Stimulated activated CD4-positive, alpha-beta T cell treated with anti-CD3 and anti-CD28 coated beads, Interleukin-1b, Interleukin-23, amount 100 ng/mL, for 4 hours (primary cell): ENCODE measurements at places on chromosomes 1 and 21.
A peak's percentile ranks its signal among the peaks of the same experiment; 100 is the strongest.

DNA sequence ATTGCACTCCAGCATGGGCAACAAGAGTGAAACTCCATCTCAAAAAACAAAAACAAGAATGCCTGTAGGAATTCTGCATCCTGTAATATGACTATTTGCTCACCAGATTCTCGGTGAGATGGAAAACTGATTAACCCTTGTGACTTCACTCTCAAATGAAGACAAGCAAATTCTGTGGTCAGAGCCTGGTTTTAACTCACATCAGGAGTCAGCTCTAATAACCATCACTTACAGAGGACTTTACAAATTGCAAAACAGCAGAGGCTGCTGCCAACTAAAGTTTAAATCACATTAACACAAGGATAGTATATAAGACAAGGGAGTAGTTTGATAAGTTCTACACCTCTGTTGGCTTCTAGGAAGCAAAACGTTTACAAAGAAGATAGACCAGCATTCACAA, 35.7 kb upstream of the FAM163A start:
- DNase-seq: no peak

GRCh38 chr1:162256287-162256686, 120.4 kb downstream of the SPATA46 start:
- no peak for DNase-seq

- DNase-seq: no peak
Observed at GRCh38 chr21:44405091-44405947, 50.0 kb upstream of the LRRC3 start.

DNA sequence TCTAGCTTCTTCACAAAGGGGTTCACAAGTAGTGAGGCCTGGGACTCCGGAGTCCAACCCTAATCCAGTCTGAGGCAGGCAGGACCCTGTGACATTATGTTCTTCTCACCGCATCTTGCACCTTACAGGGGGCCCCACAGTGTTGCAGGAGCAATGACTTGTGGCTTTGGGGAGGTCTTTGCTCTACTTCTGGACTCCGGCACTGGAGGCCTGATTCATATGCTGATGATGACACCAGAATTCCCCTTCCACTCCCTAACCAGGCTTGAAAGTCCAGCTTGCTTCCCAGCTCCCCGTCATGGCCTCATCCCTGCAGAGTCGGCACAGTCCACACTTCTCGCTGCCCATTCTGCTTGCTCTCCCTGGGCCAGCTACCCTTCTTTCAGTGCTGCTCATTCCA, 96.3 kb upstream of the SLC44A3 start:
- DNase-seq: no peak

DNA sequence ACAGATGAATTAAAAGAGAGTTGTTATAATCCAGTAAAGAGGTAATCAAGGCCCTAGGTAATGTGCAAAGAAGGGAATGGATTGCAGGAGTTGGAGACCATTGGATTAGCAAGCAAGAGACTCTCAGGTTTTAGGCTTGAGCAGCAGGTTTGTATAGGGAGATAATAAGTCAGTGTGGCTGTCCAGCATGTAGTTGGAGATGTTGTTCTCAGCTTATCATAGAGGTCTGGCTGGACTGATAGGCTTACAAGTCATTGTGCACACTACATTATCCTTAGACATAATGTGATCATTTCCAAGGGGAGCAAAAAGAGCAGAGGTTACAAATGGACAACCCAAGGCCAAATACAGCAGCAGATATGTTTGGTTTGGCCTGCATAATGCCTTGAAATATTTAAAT, 45.9 kb upstream of the SAMD13 start:
- DNase-seq: no peak

- no peak for DNase-seq
Observed at GRCh38 chr1:112196008-112196588, 199.9 kb upstream of the CTTNBP2NL start.

- no peak for DNase-seq
Observed at GRCh38 chr1:185812934-185813333, 78.7 kb downstream of the HMCN1 start.

- DNase-seq: no peak
Observed at GRCh38 chr1:83632906-83633305, 366.0 kb downstream of the TTLL7 start.

DNA sequence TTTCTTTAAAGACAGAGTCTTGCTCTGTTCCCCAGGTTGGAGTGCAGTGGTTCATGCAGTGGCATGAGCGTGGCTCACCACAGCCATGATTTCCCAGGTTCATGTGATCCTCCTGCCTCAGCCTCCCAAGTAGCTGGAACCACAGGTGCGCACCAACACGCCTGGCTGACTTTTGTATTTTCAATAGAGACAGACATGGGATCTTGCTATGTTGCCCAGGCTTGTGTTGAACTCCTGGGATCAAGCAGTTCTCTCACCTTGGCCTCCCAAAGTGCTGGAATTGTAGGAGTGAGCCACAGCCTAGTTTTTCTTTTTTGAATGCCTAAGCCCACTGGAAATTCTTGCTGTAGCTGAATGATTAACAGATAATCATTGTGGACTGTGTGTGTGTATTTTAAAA, 113.5 kb downstream of the RPS6KC1 start:
- no peak for DNase-seq

DNA sequence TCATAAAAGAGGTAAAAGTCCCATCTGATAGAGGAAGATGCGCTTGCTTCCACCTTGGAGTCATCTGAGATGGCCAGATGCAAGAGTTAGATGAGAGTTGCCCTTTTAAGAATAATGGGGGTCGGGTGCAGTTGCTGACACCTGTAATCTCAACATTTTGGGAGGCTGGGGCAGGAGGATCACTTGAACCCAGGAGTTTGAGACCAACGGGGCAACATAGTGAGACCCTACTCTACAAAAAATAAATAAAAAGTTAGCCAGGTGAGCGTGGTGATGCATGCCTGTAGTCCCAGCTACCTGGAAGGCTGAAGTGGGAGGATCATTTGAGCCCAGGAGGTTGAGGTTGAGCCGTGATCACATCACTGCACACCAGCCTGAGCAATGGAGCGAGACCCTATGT, 13.5 kb upstream of the TEDDM1 start:
- DNase-seq: no peak

GRCh38 chr1:7447093-7447492, 324.0 kb upstream of the VAMP3 start:
- DNase-seq: no peak

DNA sequence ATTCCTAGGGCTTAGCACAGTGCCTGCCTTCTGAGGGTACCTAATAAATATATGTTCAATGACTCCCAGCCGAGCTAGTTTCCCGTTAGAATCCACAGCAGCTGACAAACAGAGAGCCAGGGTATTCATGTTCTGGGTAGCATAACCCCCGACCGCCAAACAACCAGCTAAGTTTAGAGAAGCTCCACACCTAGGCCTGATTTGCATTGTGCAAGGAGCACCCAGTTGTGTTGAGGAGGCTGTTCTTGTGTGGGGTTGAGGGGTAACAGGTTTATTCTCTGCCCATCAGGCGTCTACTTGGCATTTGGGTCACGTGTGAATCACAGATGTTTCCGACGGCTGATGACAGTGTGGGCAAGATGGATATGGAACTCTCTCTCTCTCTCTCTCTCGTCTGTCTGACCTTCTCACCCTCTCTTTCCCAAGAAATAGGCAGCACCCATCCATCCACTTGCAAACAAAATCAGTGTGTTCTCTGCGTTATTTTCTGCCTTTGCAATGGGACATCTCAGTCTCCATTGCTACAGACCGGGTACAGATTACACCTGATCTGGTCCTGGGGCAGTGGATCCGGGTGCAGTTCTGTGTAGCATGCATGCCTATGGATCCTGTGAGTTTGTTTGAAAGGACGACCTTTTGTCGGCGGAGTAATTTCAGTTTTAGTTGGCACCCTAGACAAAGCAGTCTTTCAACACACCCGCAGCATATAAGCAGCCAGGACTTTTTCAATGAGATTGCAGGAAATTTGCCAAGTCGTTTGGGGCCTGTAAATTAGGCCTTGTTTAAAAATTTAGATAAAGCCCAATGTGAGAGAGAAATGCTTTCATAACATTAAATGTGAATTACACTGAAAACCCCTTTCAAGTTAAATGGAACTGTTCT, 29.4 kb downstream of the KAZN start:
- no peak for DNase-seq

GRCh38 chr21:32351428-32351827, 41.4 kb downstream of the URB1 start:
- DNase-seq: no peak

- DNase-seq: no peak
Observed at GRCh38 chr1:209721323-209721722, 16.7 kb downstream of the HSD11B1 start.

DNA sequence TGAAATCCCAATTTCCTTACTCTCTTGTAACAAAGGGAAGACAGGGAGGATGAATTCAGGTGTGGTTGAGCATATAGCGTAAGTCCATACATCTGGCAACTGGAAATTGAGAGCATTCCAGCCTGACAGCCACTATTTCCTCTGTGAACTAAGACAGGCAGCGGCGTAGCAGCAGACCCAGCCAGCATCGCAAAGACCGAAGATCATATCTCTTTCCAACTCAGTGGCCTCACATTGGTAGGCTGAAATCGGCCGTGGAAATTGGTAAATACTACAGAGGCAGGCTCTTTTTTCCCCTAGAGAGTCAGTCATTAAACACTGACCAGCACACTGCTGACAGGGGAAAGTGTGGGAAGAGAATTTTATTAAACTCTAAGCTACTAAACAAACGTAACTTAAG, 43.4 kb downstream of the TARBP1 start:
- no peak for DNase-seq

- DNase-seq: peak; percentile 41
Observed at GRCh38 chr1:25543425-25544242, at the start of gene LDLRAP1. LDLRAP1 (plus strand) TSS chr1:25543606; CDS start chr1:25543699, 93 bp downstream.

DNA sequence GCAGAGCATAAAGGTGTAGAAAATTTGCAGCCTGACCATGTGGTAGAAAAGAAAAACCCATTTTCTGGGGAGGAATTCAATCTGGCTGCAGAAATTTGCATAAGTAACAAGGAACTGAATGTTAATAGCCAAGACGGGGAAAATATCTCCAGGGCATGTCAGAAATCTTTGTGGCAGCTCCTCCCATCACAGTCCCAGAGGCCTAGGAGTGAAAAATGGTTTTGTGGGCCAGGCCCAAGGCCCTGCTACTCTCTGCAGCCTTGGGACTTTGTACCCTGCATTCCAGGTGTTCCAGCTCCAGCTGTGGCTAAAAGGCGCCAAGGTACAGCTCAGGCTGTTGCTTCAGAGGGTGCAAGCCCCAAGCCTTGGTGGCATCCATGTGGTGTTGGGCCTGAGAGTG, 152.9 kb downstream of the PATJ start:
- no peak for DNase-seq

DNA sequence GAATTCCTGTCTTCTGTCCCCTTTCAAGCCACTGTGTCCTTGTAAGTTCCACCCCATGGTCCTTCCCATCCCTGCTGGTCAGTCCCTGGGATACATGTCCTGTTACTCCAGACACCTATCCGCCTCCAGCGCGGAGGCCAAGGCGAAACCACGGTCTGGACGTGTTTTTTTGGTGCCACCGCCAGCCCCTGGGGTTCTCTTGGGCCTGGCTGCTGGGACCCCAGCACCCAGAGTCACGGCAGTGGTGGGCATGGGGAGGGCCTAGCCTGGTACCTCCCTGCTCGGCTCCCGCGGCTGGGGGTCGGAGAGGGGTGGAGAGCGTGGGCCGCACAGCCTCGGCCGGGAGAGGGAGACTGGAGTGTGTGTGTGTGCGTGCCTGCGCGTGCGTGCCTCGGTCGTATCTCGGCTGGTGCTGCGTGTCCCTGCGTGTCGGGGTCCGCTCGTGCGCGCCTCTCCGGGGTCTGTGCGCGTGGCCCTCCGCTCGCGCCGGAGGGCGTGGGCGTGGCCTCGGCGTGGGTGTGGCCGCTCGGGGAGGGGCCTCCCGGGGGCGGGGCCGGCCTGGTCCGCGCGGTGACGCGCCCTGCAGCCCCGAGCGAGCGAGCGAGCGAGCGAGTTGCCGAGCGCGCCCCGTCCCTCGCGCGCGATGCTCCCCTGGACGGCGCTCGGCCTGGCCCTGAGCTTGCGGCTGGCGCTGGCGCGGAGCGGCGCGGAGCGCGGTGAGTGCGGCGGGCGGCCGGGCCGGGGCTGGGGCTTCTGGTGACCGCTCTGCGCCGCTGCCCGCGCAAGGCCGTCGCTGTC, at the start of gene VWA1:
TSS of gene VWA1 (plus strand) at position 585 of the 798 bp plus-strand sequence. CDS start at position 644, 59 bp downstream.
- peak; percentile 56 for DNase-seq

DNA sequence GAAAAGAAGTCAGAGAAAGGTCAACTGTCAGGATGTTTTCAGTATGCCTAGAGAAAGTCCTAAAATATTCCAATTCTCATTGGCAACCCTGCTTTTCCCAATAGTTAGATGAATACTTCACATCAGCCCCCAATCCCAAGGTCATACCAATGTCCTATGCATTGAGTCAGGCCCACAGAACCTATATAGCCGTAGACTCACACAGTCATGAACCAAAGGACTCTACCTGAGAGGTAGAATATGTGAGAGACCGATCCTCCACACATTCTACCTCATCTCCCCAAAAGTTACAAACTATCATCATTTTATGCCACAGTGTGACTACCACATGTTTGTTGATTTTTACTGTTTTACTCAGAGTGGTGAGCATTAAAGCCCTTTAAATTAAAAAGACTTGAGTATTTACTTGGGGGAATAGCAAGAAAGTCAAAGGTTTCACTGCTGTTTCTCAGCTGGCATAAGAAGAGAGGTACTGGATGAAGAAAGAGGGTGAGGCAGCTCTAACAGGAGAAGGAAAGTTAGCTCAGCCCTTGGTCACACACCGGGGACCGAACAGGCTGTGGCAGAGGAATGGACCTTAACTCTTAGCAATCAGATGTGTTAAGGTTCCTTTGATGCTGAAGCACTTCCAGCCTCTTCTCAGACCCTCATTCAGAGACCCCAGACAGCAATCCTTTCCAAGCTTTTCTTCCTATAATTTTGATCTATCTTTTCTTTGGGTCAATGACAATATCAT, 937 bp downstream of the CD48 start:
- DNase-seq: no peak

DNA sequence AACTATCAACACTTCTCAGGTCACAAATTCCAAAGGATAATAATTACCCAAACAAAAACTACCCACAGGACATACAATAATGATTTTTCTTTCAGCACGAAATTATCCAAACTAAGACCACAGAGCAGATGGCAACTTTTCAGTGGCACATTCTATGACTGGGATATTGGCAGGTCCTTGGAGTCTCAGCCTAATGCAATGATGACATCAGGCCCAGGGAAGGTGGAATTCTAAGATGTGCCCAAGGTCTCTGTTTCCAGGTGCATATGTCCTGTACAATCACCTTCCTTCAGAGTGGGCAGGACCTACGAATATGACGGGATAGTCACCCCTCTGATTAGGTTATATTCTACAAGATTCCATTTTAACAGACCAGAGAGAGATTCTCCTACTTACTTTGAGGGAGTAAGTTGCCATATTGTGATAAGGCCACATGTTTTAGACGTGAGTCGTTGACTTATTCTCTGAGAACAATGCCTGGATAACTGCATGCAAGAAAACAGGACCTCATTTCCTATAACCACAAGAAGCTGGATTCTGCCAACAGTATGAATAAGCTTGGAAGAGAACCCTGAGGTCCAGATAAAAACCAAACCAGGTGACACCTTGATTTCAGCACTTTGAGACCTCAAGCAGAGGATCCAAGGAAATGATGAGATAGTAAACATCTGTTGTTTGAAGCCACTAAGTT, 69.9 kb downstream of the ZC3H11B start:
- DNase-seq: no peak
